ENCODE measurements at places on chromosomes 16 and 17.
A peak's percentile ranks its signal among the peaks of the same experiment; 100 is the strongest.

DNA sequence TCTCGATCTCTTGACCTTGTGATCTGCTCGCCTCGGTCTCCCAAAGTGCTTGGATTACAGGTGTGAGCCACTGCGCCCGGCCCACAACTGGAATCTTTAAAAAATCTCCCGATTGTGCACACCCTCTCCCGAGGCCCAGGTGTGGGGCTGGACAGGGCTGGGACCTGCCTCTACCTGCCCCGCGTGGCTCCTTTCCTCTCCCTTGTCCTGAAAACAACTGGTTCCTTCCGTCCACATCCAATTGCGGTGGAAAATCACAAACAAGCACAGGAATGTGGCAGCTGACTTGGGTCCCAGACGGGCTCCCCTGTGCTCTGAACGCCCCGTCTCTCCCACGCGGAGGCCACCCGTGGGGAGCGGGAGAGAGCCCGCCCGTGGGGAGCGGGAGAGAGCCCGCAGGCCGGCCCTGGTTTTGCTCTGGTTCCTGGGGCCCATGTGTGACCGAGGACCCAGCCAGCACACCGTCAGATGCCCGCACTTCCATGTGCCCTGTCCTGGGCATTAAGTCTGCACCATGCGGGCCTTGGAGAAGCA, 3.0 kb upstream of the TMEM204 start:
- no peak overlapping the region for H3K4me3 ChIP-seq
- DNase-seq: no peak
- H3K27me3 ChIP-seq: no peaks in the 10 kb centered on the region
- H3K4me1 ChIP-seq: peaks cover 20% of the 10 kb centered on the region
- peak overlapping the region; percentile 5 for H3K27ac ChIP-seq

DNA sequence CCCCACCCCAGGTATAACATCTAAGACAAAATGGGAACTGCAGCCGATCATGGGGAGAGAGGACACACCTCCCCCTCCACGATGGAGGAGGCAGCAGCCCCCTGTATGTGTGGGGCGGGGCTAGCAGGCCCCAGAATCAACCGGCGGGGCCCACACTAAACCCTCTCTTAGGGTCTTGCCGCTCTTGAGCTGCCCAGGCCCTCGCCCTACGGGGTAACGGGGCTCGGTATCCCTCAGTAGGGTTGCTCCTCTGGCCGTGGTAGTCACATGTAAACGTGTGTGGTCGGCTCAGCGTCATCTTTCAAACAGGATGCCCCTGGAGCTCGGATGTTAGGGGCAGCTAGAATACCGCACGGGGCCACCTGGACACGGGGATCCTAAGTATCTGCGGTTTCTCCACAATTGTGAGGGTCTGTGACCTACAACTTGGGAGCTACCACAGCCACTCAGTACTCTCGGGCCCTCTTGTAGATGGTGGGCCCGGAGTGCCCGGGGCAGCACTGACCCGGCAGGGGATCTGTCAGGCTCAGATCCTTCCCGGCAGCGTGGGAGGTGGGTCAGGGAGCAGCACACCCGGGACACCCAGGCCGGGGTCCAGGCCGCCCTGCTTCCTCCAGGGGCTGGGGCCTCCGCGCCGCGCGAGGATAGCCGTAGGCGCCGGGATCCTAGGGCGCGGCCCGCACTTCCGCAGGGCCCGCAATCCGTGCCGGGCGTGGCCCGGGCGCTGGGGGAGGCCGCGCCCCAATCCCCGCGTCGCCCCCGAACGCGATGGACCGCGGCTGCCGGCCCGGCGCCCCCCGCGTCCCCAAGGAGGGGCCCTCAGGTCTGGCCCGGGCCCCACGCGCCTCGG, 781 bp downstream of the ARHGDIA start:
- H3K27me3 ChIP-seq: no peaks in the 10 kb centered on the region
- no peaks in the 10 kb centered on the region for H3K4me1 ChIP-seq
- H3K27ac ChIP-seq: peak overlapping the region; percentile 65
- DNase-seq: no peak

DNA sequence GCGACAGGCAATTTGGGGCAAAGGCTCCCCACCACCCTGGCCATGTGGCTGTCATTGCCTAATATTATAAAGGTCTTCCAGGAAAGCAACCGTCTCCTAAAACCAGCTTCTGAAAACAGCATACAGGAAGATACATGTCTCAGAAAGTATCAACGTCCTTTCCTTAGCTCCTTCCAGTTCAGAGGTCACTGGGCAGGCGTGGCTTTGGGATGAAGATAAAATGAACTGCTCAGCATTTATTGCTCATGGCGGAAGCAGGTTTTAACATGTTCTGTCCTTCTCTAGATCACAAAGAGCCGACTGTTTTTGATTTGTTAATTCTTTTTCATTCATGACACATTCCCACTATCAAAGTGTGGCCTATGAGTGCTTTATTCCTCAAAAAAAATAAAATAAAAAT, 8.0 kb downstream of the CFAP20 start:
- no peak overlapping the region for H3K27ac ChIP-seq
- peaks cover 7% of the 10 kb centered on the region for H3K36me3 ChIP-seq
- DNase-seq: no peak

DNA sequence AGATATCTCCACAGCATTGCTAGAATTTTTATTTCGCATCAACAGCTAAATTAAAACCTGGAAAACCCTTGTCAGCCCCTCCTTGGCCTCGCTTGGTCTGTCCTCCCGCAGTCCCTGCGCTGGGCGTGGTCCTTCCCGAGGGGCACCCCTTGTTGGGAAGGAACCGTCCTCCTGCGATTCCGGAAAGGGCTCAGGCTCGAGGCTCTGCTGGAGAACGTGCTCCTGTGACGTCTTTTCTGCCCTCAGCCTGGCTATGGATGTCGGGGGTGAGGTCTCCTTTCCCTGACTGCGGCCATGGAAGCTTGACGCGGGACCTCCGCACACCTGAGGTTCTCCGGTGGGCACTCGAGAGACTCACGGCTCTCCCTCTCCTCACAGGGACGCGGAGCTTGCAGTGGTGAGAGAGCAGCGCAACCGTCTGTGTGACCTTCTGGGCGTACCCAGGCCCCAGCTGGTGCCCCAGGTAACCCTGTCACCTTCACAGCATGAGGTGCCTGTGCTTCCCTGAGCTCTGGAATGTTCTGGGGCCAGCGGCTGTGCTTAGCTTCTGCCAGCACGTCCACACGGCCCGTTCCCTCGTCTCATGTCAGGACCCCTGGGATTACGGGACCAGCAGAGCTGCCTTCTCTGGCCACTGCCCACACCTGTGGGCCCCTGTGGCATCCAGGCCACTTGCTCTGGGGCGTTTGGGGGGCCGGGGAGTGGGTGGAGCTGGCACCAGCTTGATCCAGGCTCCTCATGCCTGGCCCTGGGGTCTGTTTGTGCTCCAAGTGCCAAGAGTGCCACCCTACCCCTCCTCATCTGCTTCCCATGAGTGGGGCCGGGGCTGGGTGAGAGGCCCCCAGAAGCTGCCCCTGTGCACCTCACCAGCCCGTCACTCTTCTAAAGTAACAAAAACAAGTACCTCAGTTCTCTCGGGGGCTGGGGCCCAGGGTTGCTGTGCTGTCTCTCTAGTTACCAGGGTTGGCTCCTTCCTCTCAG, 101.5 kb upstream of the ZNF750 start:
- H3K27ac ChIP-seq: no peak overlapping the region
- H3K36me3 ChIP-seq: peaks cover 28% of the 10 kb centered on the region
- H3K27me3 ChIP-seq: no peaks in the 10 kb centered on the region
- H3K4me1 ChIP-seq: no peaks in the 10 kb centered on the region
- no peak for DNase-seq

DNA sequence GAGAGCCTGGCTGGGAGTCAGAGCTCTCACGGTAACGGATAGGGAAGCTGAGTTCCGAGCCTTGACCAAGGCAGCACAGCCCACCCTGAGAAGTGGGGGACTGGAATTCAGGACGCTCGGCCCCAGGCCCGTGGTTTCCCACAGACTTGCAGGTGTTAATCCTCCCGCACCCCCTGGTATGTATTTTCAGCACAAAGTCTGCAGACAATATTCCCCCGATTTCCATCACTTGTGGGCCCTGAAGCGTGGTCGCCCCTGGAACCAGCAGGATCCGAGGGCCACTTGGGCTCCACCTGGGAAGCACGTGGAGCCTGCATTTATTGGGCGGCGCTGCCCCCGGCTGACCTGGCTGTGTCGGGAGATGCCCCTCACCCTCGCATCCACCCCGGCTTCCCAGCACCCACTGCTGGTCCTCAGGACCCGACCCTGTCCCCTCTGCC, 60.2 kb downstream of the WSB1 start:
- H3K27me3 ChIP-seq: no peaks in the 10 kb centered on the region
- H3K4me1 ChIP-seq: peaks cover 10% of the 10 kb centered on the region
- H3K4me3 ChIP-seq: peak overlapping the region; percentile 47
- no peaks in the 10 kb centered on the region for H3K36me3 ChIP-seq
- no peak for DNase-seq
- H3K27ac ChIP-seq: peak overlapping the region; percentile 73

- H3K27me3 ChIP-seq: no peaks in the 10 kb centered on the region
- H3K4me3 ChIP-seq: no peak overlapping the region
- no peak overlapping the region for H3K27ac ChIP-seq
- no peaks in the 10 kb centered on the region for H3K36me3 ChIP-seq
These were observed 156.1 kb downstream of the ZNF423 start for GRCh38 chr16:49699841-49700175.

DNA sequence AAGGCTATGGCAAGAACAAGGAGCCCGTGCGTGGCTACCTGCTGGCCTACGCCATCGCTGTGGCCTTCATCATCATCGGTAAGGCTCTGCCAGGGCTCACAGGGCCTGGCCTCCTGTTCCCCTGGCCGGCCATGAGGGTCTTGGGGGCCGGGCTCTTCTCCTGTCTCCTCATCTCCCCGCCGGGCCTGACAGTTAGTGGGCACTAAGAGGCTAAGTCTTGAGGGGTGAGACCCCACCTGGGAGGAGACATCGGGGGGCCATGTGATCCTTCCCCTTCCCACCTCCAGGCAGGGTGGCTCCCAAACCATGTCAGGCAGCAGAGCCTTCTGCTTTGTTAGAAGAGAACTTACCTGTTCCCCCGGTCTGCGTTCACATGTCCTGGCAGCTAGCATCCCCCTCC, 15.2 kb downstream of the SLC12A3 start:
- no peak overlapping the region for H3K27ac ChIP-seq
- H3K4me3 ChIP-seq: no peak overlapping the region
- no peaks in the 10 kb centered on the region for H3K4me1 ChIP-seq
- no peaks in the 10 kb centered on the region for H3K27me3 ChIP-seq
- H3K36me3 ChIP-seq: no peaks in the 10 kb centered on the region
- DNase-seq: no peak

- no peaks in the 10 kb centered on the region for H3K36me3 ChIP-seq
- no peaks in the 10 kb centered on the region for H3K27me3 ChIP-seq
- H3K4me1 ChIP-seq: no peaks in the 10 kb centered on the region
- no peak for DNase-seq
- H3K27ac ChIP-seq: no peak overlapping the region
These were observed 97.9 kb downstream of the HS3ST3B1 start for GRCh38 chr17:14398766-14399165.

- H3K4me1 ChIP-seq: peaks cover 23% of the 10 kb centered on the region
- no peaks in the 10 kb centered on the region for H3K27me3 ChIP-seq
- no peak for DNase-seq
- no peak overlapping the region for H3K27ac ChIP-seq
- no peak overlapping the region for H3K4me3 ChIP-seq
These were observed 205.4 kb downstream of the CCDC182 start for GRCh38 chr17:57539529-57540301.

- peak; percentile 65 for DNase-seq
- no peak overlapping the region for H3K4me3 ChIP-seq
- H3K27me3 ChIP-seq: no peaks in the 10 kb centered on the region
- no peaks in the 10 kb centered on the region for H3K4me1 ChIP-seq
- H3K36me3 ChIP-seq: no peaks in the 10 kb centered on the region
These were observed 830 bp downstream of the SPHK1 start for GRCh38 chr17:76384987-76385891.

- H3K4me3 ChIP-seq: no peak overlapping the region
- no peaks in the 10 kb centered on the region for H3K27me3 ChIP-seq
- H3K27ac ChIP-seq: no peak overlapping the region
- no peak for DNase-seq
These were observed 26.8 kb downstream of the COG4 start for GRCh38 chr16:70496513-70496912.

GRCh38 chr16:72284042-72284789, 112.3 kb upstream of the PMFBP1 start:
- H3K27ac ChIP-seq: no peak overlapping the region
- H3K4me1 ChIP-seq: no peaks in the 10 kb centered on the region
- no peaks in the 10 kb centered on the region for H3K36me3 ChIP-seq
- no peaks in the 10 kb centered on the region for H3K27me3 ChIP-seq
- H3K4me3 ChIP-seq: no peak overlapping the region
- DNase-seq: no peak

- H3K27me3 ChIP-seq: no peaks in the 10 kb centered on the region
- DNase-seq: no peak
- H3K36me3 ChIP-seq: no peaks in the 10 kb centered on the region
- no peaks in the 10 kb centered on the region for H3K4me1 ChIP-seq
- H3K4me3 ChIP-seq: no peak overlapping the region
- H3K27ac ChIP-seq: no peak overlapping the region
These were observed 115.9 kb upstream of the TNRC6C start for GRCh38 chr17:77842528-77843147.

DNA sequence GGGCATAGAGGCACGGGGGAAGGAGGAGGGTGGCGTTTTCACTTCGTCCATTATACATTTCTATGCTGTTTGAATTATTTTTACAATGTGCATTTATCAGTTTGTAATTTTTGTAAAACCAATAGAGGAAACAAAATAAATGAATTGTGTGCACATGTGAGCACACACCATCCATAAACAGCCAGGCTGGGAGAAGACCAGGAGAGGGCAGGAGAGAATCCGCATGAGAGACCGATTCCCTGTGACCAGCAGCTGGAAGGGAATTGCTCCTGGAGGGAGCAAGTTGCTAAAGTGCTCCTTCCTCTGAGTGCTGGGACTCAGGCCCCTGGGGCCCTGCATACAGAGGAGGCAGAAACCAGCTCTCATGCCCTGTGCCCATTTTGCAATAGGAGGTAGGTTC, 126.0 kb downstream of the ABCC12 start:
- no peak overlapping the region for H3K4me3 ChIP-seq
- no peaks in the 10 kb centered on the region for H3K4me1 ChIP-seq
- no peaks in the 10 kb centered on the region for H3K27me3 ChIP-seq
- DNase-seq: no peak
- no peaks in the 10 kb centered on the region for H3K36me3 ChIP-seq

- H3K27me3 ChIP-seq: no peaks in the 10 kb centered on the region
- DNase-seq: peak; percentile 93
- H3K27ac ChIP-seq: no peak overlapping the region
- peaks cover 38% of the 10 kb centered on the region for H3K4me1 ChIP-seq
- H3K4me3 ChIP-seq: no peak overlapping the region
- H3K36me3 ChIP-seq: no peaks in the 10 kb centered on the region
These were observed 26.4 kb downstream of the USP10 start for GRCh38 chr16:84726079-84726668.

- no peak overlapping the region for H3K27ac ChIP-seq
- no peaks in the 10 kb centered on the region for H3K4me1 ChIP-seq
- H3K27me3 ChIP-seq: no peaks in the 10 kb centered on the region
- peaks cover 7% of the 10 kb centered on the region for H3K36me3 ChIP-seq
- no peak overlapping the region for H3K4me3 ChIP-seq
These were observed 13.2 kb downstream of the OMG start for GRCh38 chr17:31283841-31284240.

DNA sequence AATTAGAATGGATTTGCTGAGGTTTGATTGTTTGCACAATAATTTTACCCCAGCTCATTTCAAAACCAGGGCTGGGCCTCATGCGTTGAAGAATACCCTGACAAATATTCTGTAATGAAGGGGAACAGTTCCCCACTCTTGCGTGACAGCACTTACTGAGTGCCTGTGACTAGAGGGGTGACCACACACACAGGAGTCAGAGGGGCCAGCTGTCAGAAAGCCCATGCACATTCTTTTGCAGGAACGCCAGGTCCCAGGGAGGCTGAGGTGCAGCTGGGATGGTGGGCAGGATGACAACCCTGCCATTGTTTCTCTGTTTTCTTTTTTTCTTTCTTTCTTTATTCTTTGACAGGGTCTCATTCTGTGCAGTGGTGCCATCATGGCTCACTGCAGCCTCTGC, 44.6 kb downstream of the SMPD3 start:
- no peak overlapping the region for H3K4me3 ChIP-seq
- no peaks in the 10 kb centered on the region for H3K36me3 ChIP-seq
- no peak for DNase-seq
- no peaks in the 10 kb centered on the region for H3K27me3 ChIP-seq
- no peak overlapping the region for H3K27ac ChIP-seq

Data from kidney (tissue), 22 donors.